ENCODE measurements at places on chromosomes 4 and X.

- DNase-seq, result no peak
These were observed 11.1 kb downstream of the LSM6 start for GRCh38 chr4:146186596-146186995.

DNA sequence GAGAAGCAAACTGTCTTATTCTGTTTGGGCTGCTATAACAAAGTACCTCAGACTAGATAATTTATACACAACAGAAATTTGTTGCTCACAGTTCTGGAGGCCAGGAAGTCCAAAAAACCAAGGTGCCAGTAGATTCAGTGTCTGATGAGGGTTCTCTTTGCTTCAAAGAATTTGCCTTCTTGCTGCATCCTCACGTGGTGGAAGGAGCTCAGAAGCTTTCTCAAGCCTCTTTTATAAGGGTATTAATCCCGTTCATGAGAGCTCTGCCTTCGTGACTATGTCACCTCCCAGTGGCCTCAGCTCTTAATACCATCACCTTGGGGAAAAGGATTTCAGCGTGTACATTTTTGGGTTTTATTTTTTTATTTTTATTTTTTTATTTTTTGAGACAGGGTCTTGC is 20.1 kb downstream of the CA5B start:
- no peak for DNase-seq

- no peak for DNase-seq
These were observed 195.5 kb downstream of the PTTG2 start for GRCh38 chr4:38155589-38156294.

DNA sequence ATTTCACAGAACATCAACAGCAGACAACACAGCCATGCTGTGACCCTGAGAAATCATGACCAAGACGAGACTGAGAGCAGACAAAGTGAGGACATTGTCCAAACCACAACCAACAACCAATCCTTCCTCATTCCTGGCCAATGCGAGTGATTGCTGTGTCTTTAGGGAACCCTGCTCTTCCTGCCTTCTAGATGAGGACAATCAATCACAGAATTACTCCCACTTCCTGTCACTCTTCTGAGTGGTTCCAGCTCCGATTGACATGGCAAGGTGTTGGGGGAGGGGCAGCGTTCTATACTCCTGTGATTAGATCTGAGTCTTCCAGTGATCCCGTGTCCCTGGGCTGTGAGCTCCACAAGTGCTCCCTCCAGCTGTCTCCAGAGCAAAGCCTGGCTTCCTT is 227.8 kb downstream of the STIM2 start:
- DNase-seq, result no peak

DNA sequence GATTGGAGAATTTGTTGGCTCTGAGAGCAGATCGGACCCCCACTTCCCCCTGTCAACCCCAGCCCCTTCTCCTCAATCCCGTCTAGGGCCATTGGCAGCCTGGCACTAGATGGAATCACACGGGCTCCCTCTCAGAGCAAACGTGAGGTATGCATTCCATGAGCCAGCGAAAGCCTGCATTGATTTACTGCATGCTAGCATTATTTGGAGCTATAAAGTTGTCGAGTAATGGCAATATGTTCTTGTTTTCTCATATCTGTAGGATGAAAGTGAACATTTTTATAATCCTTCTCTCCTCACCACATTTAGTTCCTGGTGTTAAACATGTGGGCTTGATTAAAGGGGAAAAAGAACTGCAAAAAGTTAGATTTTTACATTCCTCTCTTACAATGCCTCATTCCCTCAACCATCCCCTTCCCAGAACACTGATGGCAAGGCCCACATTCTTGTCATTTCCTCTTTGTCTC is 159.2 kb downstream of the SPRY1 start:
- DNase-seq, result no peak

GRCh38 chr4:149370785-149371420 is 444.7 kb downstream of the IQCM start:
- no peak for DNase-seq

GRCh38 chrX:37785569-37785968 is 5.7 kb downstream of the CYBB start:
- no peak for DNase-seq

GRCh38 chr4:136898590-136899248 is 633.6 kb downstream of the PCDH18 start:
- no peak for DNase-seq

- no peak for DNase-seq
These were observed 84.7 kb downstream of the OTC start for GRCh38 chrX:38437093-38437492.

DNA sequence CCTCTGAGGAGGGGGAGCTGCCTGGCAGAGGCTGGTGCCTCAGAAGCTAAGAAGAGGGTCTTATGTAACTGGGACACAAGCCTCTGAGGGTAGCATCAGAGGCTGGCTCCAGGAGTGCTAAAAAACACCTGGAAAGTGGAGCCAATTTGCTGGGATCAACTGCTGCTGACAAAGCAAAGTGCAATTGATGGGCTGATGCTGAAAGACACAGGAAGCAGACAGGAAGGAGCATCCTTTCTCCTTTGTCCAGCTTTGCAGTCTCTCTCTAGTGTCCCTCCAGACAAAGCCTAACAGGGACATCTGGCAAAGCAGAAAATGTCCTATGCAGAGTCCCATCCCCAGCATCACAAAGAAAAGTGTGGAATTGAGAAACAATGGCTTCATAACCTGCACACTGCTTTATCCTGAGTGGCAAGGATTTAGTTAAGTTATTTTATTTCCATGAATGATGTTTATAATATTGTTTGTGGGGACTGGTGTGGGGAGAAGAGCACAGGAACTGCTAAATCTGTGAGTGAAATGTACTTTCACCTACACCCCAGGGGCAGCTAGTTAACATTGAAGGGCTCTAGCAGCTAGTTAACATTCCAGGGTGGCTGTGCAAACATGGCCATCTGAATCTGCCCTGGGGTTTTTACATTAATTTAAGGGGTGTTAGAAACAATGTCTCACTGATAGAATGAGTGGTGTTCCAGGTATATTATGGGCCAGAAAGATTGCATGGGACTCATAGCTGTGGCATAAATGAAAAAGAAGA is 25.6 kb upstream of the MBTPS2 start:
- no peak for DNase-seq

GRCh38 chr4:82372517-82373485 is 990 bp downstream of the HNRNPD start:
- DNase-seq, result peak; percentile 42

DNA sequence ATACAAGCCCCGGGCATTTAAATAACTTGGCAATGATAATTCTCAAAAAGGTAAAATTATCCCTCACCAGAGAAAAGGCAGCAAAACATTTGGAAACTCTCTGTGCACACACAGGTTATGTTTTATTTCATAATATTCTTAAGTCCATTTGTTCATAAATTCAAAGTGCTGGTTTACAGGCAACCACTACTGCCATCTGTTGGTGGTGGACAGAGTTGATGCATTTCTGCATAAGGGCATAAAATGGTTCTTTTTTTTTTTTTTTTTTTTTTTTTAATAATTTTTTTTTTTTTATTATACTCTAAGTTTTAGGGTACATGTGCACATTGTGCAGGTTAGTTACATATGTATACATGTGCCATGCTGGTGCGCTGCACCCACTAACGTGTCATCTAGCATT is 31.5 kb upstream of the IL21 start:
- DNase-seq, result no peak

DNA sequence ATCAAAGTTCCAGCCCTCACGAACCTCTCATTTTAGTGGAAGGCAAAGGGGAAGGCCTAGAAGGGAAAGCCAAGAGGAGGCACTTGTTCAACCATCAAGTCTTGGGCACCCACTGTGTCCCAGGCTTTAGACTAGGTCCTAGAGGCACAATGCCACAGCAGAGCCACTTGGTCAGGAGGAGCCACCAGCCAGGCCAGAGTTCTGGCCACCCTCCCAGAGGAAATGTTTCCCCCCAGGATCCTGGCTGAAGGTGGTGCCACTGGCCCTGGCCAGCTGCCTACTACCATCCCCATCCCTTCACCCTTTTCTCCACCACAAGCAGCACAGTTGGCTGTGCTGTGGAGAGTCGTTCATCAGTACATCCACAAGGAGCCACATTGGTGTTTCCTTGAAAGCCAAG is 34.3 kb upstream of the XPNPEP2 start:
- no peak for DNase-seq

DNA sequence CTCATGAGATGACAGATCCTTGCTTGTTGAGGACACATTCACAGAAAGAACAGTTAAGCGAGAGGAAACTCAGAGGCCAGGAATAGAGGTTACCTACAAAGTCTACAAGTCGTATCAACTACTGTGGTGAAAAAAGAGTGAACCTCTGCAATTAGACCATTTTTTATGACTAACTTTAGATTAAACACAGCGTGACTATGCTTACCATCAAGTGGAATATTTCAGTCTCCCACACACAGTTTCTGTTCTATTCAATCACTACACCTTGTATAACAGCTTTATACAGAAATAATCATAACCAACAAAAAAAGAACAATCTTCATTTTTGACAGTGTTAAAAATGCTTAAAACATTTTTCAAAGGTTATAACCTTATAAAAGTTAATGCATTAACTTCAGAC is 46.6 kb downstream of the ADAMTS3 start:
- no peak for DNase-seq

- DNase-seq, result no peak
These were observed 43.5 kb downstream of the DDIT4L start for GRCh38 chr4:100146756-100147155.

DNA sequence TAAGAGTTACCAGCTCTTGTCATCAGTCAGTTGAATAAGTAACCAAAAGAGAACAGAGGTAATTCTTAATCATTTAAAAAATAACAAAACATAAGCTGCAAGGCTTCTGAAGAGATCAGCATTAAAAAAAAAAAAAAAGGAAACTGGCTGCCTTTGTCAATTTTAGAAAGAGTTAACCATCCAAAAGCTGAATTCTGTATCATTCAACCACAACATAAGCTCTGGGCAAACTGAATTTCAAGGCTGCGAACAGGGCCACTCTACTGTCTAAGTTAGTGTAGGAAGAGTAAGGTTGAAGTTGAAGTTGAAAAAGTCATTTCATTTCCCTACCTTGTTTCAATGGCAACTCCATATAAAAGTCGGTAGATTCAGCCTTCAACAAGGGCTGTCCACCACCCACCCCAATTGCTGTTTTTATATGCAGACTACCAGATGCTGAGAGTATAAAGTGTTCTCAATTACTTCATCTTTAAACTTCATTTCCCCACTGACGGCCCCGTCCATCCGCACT is 1.1 kb upstream of the LIN54 start:
- DNase-seq, result no peak

DNA sequence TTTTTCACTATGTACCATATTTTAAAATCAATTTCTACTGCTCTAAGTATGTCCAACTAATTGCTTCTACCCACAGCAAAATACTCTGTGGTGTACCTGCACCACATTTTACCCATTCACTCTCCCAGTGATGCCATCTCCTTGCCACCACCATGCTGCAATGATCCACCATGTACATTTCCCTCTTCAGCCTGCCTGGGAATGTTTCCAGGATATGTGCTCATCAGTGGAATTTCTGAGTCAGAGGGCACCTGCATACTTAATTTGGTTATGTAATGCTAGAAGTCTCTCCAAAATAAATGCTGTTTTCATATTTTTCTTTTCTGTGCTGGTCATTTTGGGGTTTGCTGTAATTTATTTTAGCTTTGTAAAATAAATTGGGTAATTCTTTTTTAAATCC is 33.2 kb upstream of the OCIAD2 start:
- no peak for DNase-seq

DNA sequence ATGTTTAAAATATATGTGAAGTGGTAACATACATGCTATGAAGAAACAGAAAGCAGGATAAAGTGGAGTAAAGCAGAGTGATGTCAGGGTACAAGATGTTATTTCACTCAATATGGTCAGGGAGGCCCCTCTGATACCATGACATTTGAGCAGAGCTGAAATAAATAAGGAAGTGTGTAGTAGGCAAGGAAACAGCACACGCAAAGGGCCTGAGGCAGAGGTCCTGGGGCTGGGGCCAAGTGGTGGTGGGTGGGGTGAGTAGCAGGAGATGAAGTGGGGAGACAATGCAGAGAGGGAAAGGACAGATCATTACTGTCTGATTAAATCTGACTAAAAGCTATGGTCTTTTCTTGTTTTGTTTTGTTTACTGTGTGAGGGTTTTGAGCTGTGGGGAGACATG is 61.1 kb downstream of the FAM13A start:
- no peak for DNase-seq

GRCh38 chr4:151690164-151690870 is 70.5 kb downstream of the GATB start:
- DNase-seq, result no peak

GRCh38 chrX:134476284-134476683 is 16.3 kb downstream of the HPRT1 start:
- no peak for DNase-seq

GRCh38 chrX:38817004-38817703 is 15.9 kb downstream of the MID1IP1 start:
- no peak for DNase-seq

DNA sequence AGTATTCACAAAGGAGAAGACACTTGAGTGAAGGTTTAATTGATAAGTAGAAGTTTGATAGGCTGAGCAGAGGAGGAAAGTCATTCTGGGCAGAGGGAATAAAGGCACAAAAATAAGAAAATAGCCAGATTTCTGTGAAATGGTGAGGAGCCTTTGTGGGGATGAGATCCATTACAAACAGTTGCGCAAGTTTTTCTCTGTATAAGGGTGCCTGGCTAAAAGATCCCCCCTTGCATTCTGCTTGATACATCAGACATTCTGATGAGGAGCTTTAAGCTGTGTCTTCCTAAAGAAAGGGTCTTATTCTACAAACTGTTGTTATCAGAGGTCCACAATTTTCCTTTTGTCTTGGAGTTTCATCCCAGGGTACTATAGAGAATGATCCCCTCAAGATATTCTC is 112.0 kb downstream of the ARHGAP36 start:
- DNase-seq, result no peak

GRCh38 chrX:99248180-99248579 is 1161.9 kb downstream of the PCDH19 start:
- no peak for DNase-seq

- DNase-seq, result no peak
These were observed 14.5 kb downstream of the SOD3 start for GRCh38 chr4:24809815-24810405.

DNA sequence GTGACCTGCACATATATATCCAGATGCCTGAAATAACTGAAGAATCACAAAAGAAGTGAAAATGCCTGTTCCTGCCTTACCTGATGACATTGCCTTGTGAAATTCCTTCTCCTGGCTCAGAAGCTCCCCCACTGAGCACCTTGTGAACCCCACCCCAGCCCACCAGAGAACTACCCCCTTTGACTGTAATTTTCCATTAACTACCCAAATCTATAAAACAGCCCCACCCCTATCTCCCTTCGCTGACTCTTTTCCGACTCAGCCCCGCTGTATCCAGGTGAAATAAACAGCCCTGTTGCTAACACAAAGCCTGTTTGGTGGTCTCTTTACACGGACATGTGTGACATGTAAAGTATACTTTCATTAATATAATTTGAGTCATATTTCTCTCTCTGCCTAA is 320.3 kb upstream of the TECRL start:
- no peak for DNase-seq

DNA sequence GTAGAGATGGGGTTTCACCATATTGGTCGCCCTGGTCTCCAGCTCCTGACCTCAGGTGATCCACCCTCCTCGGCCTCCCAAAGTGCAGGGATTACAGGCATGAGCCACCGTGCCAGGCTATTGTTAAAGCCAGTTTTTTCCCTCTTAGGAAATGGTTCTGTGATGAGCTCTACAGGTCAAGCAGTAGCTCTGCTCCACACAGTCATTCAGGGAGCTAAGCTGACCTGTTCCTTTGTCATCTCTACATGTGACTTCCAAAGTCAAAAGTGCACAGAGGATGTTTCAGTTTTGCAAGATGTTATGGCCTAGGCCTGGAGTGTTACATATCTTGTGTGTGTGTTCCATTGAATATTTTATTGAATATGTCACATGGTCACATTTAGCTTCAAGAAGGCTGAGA is 11.4 kb downstream of the MCUB start:
- DNase-seq, result no peak
